Activated CD4-positive, alpha-beta T cell treated with anti-CD3 and anti-CD28 coated beads for 4 hours (primary cell): ENCODE measurements at places on chromosomes 2 and 18.

GRCh38 chr2:241636182-241637017 lies 558 bp downstream of the THAP4 start:
- DNase-seq: no peak

DNA sequence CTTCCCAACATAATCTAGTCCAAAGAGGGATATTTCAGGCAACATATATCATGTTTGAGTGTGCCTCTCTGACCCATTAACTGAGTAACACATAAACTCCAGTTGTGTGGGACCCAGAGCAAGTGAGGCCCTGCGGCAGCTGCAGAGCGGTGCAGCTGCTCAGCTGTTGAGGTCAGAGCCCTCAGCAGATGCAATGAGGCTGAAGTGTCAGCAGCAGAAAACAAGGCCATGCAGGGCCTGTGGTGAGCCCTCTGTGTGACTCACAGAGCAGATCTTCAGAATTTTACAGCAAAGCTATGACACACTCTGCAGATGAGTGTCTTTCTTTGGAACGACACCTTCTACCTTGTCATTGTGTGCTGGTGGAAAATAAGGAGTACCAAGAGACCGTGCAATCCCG lies 168.5 kb downstream of the CBLN2 start:
- no peak for DNase-seq

DNA sequence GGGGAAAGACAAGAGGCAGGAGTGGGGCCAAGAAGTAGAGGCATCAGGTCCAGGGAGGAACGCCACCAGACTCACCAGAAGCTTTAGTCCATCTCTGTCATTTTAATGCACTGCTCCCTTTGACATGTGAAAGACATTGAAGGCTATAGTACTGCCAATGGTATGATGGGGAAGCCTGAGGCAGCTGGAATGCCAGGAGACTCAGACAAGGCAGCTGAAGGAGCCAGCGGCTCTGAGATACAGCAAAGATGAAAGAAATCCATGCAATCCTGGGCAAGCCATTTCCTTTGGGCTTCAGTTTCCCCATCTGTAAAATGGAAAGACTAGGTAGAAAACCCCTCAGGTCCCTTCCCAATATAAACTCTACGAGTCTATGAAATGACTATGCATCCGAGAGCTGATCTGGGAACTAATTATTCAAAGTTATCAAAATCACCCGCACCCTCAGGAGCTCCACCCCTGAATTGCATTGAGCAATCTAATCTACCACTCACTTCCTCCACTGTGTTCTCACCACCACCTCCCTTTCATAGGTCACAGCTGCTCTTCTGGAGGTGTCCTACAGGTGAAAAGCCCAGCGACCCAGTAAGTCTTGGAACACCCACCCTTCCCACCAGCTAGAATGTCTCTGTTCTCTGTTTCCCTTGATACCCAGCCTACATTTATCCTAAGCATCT lies 3.1 kb downstream of the CXCR2 start:
- DNase-seq: no peak

DNA sequence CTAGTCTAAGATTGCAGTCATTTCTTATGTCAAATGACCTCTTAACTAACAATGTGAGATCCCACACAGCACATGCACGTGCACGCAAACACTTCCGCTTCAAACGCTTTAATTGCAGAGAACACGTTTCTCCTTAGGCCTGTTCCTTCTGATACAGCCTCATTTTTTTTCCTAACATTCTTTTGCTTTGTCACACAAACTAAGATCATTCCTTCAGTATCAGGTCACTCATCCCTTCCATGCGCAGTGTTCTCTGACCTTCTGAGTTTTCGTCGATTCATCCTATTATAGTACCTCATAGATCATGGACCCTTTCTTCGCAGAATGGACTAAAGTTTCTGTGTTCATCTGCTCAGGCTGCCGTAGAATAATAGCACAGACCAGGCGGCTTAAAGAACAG lies 327.1 kb upstream of the CDH19 start:
- no peak for DNase-seq

DNA sequence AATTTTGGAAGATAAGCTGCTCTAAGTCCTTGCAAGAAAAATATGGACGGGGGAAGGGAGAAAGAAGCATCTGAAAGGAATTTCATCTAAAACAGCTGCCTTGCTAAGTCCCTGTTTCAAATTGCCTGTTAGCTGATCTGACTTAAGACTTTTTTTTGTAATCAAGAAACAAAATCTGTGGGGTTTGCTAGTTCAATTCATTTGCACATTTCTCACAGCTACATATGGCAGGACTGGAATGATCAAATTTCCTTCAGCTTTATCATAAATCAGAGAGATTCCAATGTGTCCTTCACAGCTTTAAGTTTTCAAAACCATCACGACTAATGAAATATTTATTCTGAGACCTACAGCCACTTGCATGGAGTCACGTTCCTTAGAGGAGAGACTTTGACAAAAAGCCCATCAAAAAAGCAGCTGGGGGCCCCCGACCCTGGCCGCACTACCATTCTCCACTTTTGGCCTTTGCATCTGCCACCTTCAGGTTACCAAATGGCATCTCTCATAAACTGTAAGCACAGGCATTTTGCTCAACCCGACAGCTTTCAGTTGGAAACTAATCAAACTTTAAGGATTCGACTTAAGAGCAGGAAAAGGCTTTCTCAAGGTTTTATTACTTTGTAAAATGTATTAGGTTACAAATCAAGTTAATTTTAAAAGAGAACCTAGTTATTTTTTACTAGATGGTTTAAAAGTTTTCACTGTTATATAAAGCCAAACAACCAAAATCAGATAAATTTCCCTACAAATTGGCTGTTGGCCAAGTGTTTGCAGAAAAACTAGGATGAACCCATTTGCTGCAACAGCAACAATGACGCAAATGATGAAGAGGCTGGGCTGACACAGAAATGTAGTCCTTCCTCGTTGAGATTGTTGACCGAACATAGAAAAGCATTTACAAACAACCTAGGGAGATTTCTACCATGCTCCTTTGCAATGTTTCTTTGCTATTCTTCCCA lies 100.4 kb upstream of the RND3 start:
- DNase-seq: no peak

GRCh38 chr2:47072728-47073191 lies 82.3 kb downstream of the STPG4 start:
- no peak for DNase-seq

GRCh38 chr2:26457251-26457666 lies 20.7 kb downstream of the OTOF start:
- DNase-seq: no peak

- no peak for DNase-seq
These were observed 545.7 kb downstream of the ZEB2 start for GRCh38 chr2:143974262-143974661.

DNA sequence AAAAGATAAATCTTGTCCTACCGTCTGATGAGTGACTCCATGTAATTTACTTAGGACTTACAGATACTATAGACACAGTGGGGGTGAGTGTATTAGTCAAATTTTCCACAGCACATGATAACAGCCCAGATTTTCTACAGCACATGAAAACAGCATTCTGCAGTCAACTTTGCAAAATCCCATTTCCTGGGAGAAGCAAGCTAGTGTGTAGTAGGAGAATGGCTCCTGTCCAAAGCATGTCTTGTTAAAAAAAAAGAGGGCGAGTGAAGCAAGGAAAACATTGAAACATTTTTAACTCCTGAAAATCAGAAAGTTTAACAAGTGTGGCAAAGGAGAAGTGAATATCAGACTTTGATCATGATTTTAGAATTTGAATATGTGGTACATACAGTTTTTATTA lies 817.8 kb upstream of the FAM98A start:
- no peak for DNase-seq

- DNase-seq: no peak
These were observed 61.9 kb downstream of the RDH14 start for GRCh38 chr2:18498531-18498930.

DNA sequence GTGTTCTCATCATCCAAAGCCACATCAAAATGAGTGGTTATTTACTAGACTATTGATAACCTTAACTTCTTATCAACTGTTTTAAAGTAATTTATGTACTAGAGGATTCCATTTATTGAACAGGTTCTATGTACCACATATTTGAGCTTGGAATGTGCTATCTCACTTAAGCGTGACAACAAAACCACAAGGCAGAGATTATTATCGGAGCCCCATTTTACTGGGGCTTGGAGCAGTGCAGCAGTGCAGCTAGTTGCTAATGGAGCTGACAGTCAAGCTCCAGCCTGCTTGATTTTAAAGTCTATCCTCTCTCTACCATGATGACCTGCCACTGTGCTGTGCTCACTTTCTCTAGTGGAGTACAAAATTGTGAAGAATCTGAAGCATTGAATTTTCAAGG lies 24.6 kb downstream of the GCG start:
- no peak for DNase-seq

DNA sequence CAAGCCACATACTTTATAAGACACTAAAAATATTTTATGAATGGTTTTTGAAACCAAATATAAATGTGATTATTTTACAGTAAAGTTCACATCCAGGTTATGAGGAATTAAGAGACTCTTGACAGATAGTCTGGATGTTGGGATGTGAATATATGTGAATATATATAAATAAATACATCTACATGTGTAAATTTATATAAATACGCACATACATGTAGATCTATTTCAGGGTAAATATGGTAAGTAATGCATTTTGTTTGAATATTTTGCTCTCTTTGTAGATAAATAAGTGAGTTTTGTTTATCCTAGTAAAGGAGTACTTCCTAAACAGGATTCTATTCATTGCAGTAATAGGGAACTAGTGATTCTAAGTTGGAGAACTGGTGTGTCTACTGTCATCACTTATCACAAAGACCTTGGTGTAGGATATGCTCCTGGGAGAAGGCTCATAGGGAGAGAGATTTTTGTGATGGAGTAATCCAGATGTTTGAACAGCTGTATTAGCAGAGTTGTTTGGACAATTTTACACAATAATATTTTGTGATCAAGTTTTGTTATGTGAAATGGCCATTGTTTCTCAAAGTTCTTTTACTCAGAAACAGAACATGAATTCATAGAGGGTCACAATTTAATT lies 60.2 kb upstream of the NT5C1B start:
- no peak for DNase-seq

DNA sequence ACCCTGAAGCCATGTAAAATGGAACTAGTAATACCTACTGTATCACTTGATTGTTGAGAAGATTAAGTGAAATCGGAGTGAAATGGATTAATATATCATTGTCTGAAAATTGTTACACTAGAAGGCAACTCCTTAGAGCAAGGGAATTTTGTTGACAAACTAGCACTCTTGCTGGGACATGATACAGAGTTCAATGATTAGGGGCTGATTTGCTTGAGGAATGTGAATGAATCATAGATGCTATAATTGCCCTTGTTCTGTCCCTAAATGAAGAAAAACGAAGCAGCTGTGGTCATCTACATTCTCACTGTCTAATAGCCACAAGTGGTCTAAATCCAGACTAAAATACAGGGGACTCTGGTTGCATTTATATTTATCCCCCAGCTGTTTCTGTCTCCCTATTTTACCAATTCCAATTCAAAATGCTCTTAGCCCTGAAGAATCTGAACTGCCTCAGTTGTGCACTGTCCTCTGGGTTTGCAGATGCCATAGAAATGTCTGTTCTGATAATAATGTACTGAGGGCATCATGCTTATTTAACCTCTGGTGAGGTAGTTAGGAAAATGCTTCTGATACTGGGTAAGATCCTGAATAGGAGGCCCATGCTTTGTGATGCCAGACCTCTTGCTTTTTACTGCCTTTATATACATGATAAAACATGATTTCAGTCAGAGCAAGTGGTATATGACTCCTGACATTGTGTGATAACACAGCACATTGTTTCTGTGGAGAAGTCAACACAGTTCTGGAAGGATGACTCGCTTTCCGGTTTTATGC lies 382.1 kb downstream of the NRXN1 start:
- DNase-seq: no peak

DNA sequence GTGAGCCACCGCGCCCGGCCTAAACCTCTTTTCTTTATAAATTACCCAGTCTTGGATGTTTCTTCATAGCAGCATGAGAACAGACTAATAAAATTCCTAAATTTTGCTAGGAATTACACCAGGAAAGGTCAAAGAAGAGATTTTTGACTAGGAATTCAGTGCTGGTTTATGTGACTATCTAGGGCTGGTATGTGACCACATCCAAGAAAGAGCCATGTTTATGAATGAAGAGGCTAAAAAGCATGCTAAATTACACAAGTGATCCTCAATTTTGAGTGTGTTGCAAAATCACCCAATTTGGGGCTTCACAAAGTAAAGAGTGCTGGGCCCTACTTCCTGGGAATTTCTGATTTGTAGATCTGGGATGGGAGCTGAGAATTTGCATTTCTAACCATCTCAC lies 123.6 kb downstream of the CSRNP3 start:
- no peak for DNase-seq
